Left ventricle myocardium inferior (tissue), 1 donor: ENCODE measurements at places on chromosomes 1 and 21. TPM values are rescaled to one million over a fixed set of nuclear protein-coding genes. Genes with fewer than 3 reads are reported as not detected.

DNA sequence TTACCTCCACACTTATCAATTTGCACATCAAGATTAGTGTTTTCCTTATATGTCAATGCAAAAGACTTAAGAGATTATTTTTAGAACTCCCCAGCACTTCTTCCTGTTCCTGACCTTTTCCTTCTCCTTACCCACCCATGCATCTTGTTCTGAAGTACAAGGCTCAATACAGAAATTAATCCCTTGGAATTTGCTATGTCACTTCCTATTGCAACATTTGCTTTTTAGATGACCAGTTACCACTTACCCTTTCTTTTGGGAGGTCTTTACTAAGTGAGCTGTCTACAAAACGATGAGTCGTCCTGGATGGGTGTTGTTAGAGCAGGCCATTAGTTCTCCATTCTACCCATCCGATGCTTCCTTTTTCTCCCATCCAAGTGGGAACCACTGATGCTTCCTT, 221.2 kb downstream of the FMN2 start:
- DNase-seq, result no peak

- DNase-seq, result no peak
Measured at GRCh38 chr1:171788696-171789095, 7.2 kb downstream of the METTL13 start.

DNA sequence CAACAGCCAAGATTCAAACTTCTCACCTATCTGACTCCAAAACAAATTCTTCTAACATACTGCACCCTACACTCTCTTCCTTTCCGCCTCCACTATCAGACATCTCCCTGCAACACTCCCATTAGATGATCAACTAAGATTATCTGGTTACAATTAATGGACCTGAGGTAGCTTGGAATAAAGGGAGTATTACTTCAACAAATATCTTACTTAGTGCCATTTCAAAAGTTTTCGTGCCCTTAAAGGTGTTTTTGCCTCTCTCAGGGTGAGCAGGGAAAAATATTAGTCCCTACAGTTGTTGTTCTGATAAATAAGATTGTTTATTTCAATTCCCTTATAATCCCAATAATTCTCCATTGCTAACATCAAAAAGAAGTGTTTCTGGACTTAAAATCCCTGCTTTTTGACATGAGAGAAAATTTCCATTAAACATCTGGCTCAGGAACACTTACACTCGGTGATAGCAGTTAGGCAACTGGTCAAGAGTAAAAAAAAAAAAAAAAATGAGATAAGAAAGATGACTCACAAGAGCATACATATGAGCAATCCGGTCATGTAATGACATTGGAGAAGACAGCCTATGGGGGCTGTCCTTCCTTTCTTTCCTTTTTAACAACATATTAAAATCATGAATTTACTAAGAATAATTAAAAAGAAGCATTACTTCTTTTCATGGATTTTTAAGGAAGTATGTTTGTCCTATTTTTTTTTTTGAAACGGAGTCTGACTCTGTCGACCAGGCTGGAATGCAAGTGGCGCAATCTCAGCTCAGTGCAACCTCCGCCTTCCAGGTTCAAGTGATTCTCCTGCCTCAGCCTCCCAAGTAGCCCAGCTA, 7.6 kb downstream of the RSBN1 start:
- DNase-seq, result no peak

DNA sequence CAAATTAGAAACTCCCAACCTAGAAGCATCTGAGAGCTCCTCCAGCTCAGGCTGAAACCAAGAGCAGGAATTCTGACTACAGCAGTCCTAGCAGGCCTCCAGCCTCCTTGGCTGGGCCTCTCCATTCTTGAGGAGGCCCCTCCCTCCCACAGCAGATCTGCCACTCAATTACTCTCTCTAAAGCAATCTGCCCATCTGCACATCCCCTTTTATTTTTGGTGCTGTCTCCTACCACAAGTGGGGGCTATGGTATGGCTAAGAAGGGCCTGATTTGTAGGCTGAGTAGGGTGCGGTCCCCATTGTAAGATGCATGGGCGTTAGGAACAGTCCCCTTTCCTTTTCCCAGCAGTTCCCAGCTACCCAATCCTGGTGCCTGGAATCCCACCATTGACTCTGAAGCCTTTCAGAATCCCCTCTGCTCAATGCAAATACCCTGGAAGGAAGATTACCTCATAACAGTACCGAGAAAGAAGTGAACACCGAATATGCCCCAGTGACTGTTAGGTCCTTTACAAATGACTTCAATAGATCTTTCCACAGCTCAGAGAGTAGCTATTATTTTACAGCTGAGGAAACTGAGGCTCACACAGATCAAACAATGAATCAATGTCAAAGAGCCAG, 11.6 kb upstream of the TTC39A start:
- no peak for DNase-seq

- DNase-seq, result no peak
Measured at GRCh38 chr1:237249120-237249519, 207.1 kb downstream of the RYR2 start.

DNA sequence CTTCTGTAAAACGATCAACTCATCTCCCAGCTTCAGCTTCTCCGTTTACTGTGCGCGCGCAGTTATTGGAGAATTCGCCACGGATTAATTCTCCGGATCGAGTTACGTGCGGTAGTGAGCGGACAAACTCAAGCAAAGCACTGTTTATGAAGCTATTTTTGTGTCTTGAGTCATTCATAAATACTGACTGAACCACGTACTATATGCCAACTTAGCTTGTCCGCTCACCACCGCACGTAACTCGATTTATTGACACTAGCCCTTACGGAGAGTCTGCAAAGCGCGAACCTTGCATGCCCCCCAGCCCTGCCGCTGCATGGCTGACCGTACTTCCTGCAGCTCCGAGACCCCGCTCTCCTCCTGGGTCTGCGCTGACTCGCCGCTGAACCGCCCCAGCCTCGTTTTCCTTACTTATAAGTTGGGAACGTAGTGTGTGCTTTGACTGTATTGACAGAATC, 773 bp downstream of the CHD1L start:
- DNase-seq, result peak; percentile 27

GRCh38 chr21:17334484-17334883, 178.4 kb upstream of the CXADR start:
- no peak for DNase-seq

DNA sequence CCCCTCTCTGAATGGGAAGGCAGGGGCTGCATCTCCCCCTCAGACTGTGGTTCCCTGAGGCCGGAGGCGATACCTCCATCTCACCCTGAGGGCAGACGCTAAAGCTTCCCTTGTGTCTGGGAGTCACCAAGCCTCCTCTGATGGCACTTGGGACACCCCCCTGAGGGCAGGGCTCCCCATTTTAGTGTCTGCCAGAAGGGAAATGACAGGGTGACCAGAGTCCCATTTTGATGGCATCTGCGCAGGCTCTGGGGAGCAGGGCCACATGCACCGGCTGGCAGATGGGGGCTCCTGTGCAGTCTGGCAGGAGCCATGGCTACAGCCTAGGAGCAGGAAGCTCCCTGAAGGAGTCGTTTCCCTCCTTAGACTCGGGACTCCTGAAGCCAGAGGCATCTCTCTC, 1.7 kb downstream of the S100A2 start:
- no peak for DNase-seq

- no peak for DNase-seq
Measured at GRCh38 chr1:217184854-217185253, 446.0 kb downstream of the GPATCH2 start.

DNA sequence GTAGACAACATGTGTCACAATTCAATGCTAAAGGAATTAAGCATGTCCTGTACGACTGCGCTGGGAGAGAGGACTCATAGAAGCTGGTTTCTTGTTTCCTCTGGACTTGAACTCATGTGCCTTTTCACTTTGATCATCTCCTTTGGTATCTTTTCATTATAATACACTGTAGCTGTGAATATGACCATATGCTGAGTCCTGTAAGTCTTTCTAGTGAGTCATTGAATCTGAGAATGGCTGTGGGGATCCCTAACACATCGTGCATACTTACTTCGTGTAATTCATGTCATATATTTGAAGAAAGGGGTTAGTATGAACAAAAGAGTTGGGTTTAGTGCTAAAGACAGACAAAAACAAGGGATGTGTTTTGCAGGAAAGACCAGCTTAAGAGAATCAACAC, 148.1 kb upstream of the RUNX1 start:
- no peak for DNase-seq

SELP gene
- total RNA-seq, result 10.9 TPM

PLA2G2F gene
- not detected for total RNA-seq

IL19 gene
- total RNA-seq, result not detected

PRELP gene
- 22.5 TPM for total RNA-seq

S100A14 gene
- 6.5 TPM for total RNA-seq

CHI3L2 gene
- total RNA-seq, result 1.1 TPM

GUCA2A gene
- total RNA-seq, result not detected
